Brain microvascular endothelial cell (primary cell): ENCODE measurements at places on chromosomes 13 and 19.

DNA sequence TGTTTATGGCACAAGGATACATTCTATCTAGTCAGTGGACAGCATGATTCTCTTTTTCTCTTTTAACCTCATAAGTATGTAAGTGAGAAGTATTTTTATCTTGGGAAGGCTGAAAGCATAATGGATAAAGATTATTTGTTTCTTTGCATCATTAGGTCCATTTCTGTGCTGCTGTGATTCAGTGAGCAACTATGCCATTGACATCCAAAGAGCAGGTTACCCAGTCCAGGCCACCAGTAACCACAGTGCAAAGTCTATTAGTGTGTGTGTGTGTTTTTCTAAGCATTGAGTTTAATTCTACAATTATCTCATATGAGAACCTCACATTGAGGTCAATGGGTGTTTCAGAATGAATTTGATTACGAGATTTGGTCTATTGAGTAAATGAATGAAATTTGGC is 158.8 kb upstream of the DACH1 start:
- no peak for DNase-seq

DNA sequence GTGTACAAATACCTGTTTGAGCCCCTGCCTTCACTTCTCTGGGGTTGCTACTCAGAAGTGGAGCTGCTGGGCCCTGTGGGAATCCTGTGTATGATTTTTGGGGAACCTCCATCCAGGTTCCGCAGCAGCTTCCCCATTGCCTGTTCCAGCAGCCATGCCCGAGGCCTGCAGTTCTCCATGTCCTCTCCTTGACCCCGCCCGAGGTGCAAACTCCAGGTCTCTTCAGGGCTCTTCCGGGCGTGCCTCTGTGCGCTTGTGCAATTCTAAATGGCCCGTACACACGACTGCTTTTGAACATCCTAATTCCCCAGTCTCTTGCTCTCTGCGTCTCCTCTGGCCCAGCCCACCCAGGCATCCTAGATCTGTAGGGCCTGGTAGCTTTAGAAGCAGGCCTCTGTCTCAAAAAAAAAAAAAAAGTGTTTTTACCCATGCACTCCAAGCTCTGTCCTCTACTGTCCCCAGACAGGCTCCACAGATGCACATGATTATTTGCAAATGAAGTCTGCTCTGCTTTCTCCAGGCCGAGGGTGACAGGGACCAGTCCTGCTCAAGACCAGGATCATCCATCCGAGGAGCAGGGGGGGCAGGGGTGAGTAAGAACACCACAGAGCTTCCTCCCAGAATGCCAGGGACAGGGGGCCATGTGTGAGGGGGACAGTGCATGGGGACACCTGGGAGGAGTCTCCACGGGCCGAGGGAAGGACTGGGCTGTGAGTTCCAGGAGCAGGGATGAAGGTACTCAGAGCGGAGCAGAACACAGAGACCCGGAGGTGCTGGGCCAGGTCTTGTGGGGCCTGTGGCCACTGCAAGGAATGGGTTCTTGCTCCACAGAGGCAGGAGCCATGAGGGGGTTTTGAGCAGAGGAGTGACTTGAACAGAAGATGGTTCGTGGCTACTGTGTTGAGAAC is 51.7 kb downstream of the SLC7A9 start:
- no peak for DNase-seq

DNA sequence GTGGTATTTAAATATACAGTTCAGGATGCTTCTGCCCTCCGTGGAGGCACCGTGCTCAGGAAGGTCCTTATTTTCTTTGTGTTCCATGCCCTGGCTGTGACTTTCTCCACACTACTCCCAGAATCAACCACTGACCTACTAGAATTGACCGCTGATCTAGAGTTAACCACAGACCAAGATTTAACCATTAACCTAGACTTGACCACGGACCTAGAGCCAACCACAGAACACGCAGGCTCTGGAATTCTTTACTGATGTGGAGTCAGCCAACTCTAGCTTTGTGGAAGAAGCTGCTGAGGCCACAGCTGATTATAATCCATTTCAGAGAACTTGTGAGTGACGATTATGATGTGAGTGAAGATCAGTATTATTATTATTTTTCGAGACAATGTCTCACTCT is 18.0 kb downstream of the GTF2F2 start:
- DNase-seq, result no peak

DNA sequence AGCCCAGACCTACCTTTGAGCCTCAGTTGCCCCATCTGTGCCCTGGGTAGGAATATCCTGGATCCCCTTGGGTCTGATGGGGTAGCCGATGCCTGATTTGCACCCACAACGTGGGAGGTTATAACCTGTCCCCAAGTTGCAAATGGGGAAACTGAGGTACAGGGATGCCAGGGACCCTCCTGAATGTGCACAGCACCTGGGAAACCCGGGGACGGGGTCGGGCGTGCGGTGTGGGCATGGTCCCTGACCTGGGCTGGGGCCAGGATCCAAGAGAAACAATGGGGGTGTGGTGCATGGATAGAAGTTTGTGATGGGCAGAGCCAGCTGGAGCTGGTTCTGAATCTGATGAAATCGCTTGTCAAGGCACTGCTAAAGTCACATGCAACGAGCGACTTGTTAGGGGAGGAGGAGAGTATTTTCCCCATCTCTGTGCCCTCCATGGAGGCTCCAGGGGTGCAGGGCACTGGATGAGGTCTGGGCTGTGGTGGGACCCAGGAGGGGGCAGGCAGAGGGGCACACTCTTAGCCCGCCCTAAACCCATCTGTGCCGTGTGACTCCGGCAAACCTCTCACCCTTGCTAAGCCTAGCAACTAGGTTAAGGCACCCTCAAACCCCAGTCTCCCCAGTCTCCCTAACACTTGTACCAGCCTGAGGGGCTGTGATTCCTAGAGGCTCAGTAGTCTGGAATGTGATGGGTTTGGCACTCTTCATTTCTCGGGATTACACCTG is 749 bp downstream of the GDF15 start:
- DNase-seq, result no peak

GRCh38 chr19:16115301-16116039 is 3.8 kb downstream of the RAB8A start:
- no peak for DNase-seq

DNA sequence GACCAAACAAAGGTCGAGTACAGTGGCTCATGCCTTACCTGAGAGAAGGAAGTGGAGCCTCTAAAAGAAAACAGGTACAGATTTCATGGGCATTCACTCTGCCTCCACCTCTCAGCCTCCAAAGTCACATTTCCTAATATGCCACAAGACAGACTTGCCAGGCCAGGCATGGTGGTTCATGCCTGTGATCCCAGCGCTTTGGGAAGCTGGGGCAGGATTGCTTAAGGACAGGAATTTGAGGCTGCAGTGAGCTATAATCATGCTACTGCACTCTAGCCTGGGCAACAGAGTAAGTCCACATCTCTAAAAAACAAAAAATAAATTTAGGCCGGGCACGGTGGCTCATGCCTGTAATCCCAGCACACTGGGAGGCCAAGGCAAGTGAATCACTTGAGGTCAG is 10.9 kb upstream of the DNMT1 start:
- DNase-seq, result no peak

DNA sequence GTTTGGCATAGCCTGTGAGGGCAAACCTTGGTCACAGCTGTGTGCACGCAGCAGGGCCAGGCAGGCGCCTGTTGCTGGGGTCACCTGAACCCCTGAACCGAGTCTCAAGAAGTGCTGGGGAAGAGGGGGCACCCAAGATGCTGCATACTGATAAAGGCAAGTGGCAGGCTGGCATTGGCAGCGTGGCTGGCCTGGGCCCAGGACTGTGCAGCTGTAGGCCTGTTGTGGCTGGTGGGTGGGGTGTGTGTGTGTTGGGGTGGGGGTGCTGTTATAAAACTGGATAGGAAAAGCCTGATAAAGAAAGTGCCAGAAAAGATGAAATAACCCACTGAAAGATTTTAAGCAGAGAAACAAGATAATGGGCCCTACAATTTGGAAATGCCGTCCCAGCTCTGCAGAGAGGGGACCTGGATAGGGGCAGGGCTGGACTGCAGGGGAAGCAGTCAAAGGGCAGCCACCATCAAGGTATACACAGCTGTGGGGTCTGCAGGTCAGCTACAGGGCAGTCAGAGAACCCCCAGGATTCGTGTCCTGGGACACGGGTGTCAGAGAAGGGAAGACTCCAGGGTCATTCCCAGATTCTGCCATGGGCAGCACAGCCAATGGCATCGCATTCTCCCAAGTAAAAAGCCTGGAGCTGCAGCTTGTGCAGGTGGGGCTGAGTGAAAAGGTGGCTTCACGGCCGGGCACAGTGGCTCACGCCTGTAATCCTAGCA is 33.2 kb downstream of the CILP2 start:
- DNase-seq, result no peak

DNA sequence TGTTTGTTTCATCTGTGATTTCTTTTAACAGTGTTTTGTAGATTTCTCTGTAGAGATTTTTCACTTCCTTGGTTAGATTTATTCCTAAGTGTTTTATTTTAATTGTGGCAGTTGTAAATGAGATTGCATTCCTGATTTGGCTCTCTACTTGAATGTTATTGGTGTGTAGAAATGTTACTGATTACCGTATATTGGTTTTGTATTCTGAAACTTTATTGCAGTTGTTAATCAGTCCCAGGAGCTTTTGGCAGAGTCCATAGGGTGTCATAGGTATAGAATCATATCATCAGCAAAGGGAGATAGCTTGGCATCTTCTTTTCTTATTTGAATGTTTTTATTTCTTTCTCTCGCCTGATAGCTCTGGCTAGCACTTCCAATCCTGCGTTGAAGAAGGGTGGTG is 1386.7 kb downstream of the SLITRK5 start:
- no peak for DNase-seq

- DNase-seq, result no peak
These were observed 84.2 kb downstream of the AKAP11 start for GRCh38 chr13:42356184-42356575.

- no peak for DNase-seq
These were observed 2.5 kb downstream of the SLC1A5 start for GRCh38 chr19:46785980-46786235.

DNA sequence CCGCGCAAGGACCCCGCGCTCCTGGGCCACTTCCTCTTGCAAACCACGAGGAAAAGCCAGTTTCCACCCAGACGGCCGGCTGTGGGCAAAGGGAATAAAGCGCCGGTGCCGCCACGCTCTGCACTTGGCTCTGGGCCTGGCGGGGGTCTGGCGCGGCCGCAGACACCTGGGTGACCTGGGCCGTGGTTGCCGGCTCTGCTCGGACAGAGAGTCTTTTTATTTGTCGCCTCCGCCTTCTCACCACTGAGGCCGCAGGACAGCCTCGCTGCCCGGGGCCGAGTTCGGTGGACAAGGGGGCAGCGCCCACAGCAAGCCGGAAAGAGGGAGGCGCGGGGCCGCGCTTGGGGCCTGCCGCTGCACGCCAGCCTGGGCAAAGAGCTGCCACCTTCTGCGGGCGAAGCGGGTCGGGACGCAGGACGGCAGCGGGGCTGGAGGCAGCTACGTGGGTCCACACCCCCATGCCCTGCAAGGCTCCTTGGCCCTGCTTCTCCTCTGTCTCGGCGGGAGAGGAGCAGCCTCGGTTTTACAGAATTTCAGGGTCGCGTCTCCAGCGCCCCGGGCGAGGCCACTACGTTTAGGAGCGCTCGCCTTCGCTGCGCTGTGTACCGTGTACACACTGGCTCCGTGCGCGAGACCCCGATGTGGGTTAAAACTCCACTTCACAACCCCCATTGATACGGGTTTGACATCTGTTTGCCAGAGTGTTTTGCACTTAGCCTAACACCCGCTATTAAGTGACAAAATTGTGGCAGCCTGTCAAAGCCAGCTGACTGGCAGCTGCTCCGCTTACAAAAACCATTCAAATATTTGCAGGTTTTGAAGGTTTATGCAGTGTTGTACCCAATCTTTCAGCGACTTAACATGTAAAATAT is 13.0 kb upstream of the SOX1 start:
- no peak for DNase-seq

DNA sequence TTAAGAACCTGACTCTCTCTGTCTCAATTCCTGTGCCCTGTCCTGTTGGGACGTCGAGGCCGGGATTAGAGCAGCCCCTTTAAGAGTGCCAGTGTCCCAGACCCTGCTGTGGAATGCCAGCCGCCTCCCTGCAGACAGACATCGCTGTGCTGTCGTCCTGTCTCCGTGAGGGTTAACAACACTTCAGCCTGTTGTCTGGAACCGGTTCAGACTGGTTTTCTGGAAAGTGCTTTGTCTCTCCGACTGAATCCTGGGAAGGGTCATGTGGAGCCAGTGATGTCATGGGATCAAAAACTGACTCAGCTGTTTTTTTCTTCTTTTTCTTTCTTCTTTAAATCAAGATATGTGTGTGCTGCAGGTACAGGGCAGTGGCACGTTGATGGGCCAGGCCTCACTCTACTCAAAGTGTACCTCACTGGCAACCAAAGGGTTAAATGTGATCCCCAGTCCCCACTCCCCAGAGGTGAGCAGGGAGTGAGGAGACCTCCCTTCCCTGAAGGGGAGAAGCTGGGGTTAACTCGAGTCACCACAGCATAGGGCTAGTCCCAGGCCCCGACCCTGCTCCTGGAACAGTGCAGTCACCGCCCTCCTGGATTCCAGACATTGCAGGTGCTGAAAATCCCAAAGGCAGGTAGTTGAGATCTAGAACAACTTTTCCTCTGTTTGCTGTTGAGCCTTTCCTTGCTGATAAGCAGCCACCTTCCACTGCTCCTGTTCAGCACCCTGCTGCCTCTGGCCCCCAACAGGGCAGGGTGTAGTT is 50.8 kb downstream of the TSSK6 start:
- peak; percentile 82 for DNase-seq

DNA sequence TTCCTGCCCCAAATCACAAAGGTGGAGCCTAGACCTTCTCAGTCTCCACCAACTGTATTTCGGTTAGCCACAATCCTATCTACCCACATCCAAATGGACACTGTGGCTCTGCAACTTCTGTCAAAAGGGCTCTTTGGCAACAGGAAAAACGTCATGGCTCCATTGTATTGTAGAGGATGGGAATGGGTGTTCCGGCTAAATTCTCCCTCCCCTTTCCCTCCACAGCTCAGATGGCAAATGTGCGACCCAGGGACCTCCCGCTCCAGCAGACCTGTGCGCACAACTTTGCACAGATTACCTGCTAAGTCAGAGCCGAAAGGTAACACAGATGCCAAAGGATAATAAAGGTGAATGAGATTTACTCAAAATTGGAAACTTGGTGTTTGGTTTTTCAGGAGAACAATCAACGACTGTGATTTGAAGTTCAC is 968 bp upstream of the KL start:
- no peak for DNase-seq

GRCh38 chr19:54535601-54536000 is 33.0 kb downstream of the LAIR2 start:
- DNase-seq, result no peak

GRCh38 chr19:42028304-42029216 is 34.5 kb upstream of the ATP1A3 start:
- no peak for DNase-seq

DNA sequence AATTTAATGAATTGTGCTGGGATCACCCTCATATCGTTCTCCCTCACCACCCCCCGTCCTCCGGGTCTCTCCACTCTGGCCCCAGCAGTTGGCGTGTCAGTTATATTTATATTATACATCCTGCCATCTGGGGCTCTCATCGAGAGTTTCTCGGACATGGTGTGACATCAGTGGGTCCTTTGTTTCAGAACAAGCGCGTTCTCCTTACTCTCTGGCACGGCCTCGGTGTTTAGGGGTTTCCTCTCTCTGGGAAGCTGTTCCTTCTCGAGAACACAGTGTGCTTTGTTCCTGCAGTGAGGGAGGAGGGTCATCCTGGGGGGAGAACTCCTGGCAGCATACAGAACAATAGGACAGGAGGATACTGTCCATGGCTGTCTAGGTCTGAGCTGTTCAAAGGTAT is 9.8 kb upstream of the MCF2L start:
- DNase-seq, result no peak

- no peak for DNase-seq
These were observed 22.6 kb downstream of the FAM124A start for GRCh38 chr13:51244637-51245405.
